ENCODE measurements at places on chromosomes 11 and 22. TPM values are rescaled to one million over a fixed set of nuclear protein-coding genes. Genes with fewer than 3 reads are reported as not detected.

DNA sequence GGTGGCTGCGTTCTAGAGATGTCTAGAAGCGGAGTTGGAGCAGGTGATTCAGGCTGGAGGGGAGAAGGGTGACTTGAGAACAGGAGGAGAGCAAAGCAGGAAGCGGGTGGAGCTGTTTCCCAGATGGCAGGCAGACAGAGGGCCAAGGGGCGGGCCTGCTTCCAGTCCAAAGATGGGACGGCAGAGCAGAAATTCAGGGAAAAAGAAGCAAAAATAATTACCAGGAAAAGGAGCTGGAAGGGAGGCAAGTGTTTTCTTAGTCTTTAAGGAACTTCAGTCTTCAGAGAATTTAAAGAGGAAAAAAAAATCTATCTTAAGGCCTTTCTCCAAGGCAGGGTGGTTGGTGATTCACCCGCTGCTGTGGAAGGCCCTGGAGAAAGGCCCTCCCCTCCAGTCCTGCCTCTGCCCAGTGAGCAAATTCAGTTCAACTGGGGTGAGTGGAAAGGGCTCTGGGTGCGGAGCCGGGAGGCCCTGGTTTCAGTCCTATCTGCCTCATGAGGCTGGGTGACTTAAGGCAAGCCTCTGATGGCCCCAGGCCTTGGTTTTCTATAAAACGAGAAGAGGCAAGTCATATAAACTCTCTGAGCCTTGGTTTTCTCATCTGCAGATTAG, 4.5 kb upstream of the CREB3L1 start:
- DNase-seq: no peak

DNA sequence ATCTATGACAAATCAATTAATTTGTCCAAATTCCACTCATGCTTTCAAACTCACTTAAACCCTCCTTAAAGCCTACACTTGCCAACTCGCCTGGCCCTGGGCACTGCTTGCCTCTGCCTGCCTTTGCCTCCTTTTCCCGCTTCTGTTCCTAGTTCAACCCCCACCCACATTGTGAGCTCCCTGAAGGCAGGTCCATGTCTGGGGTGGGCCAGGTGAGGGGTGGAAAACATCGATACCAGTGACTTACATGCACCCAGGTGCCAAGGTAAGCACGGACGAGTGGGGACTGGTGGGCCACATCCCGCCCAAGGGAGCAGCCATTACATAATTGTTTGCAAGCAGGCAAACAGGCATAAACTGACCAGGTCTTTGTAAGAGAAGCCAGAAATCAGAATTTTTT, 146.2 kb downstream of the ST3GAL4 start:
- no peak for DNase-seq

CDC42BPG gene
- polyA plus RNA-seq: 9.6 TPM

DNA sequence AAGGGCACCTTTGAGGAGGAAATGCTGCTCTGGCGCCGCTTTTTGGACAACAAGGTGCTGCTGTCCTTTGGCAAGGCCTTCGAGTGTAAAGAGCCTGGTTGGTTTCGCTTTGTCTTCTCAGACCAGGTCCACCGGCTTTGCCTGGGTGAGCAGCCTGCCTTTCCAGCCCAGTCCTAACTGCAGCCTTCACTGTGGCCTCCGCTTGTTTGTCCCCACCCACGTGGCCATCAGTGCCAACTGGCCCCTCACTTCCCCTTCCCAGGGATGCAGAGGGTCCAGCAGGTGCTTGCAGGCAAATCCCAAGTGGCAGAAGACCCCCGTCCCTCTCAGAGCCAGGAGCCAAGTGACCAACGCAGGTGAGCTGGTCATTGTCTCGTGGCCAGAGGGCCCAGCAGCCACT, 12.0 kb upstream of the EXT2 start:
- DNase-seq: no peak

DNA sequence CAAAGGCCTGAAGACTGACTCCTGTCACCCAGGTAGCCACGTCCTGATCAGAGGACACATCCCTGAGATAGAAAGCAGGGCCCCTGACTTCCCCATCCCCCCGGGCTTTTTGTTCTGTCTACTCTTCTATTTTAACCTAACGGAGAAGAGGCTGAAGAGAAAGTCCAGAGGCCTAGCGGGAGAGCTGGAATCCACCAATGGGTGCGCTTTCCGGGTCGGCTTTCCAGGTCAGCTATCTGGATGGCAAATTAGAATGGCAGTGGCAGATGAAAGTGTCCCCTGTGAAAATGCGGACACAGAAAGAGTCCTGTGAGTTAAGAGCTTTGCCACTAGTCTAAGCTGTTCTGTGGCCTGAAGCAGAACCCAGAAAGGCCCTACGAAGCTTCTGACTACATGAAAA, 13.1 kb upstream of the SERPING1 start:
- no peak for DNase-seq

UPK2 gene
- polyA plus RNA-seq: 1.9 TPM

- no peak for DNase-seq
Measured at GRCh38 chr11:133212201-133212600, 320.1 kb downstream of the OPCML start.

DNA sequence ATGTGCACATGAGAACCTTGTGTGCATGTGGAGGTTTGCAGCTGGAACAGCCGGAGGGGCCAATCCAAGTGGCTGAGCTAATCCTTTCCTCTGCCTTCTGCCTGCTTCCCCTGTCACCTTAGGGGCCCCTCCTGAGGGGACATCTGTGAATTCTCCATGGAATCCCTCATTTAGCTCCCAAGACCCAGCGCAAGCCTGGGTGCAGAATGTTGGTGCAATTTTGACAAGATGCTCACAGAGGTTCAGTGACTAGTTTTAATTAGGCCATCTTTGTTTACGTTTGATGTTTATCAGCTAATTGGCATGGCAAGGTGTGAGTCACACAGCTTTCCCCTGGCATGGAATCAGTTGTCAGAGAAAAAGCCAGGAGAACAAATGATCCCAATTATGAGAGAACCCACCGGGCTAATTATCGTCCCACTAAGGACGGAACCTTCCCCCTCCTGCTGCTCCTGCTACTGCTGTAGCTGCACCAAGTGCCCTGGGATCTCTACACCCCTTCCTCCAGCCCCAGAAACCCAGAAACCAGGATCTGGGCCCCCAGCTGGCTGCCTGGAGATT, 63.6 kb upstream of the PAX6 start:
- DNase-seq: no peak

DNA sequence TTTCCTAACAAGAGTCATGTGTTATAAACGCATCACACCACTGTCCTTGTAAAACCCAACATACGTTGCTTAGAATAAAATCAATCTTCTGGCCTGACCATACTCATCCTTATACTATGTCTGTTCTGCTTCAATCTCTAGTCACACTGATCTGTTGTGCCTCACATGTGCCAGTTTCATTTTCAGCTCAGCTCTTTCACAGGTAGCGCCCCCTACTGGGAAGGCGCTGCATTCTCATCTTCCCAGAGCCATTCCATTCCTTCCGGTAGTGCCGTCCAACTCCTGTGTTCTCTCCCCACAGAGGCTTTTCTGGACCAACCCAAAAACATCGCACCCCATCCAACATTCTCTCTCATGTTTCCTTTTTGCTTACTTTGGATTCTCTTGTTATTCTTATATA, 22.2 kb downstream of the CASP5 start:
- no peak for DNase-seq

GRCh38 chr22:22995166-22995565, 75.2 kb upstream of the GNAZ start:
- DNase-seq: no peak

DNA sequence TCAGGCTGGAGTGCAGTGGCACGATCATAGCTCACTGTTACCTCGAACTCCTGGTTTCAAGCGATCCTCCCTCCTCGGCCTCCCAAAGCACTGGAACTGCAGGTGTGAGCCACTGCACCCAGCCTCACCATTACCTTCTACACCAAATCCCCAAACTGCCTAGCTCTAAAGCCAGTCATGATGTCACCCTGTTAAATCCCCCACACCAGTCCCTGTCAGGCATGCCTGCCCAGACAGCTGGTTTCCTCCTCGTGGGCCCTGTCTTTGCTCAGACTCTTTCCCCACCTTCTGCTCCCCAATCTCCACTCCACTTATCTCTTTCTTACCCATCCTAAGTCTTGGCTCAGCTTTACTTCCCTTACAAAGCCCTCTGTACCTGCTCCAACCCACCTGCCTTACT, 12.5 kb upstream of the EXPH5 start:
- DNase-seq: no peak

IL18 gene
- 1.4 TPM for polyA plus RNA-seq

GRCh38 chr11:84157639-84158038, 871.5 kb upstream of the CCDC90B start:
- no peak for DNase-seq
